Astrocyte (in vitro differentiated cells and primary cell): ENCODE measurements at places on chromosomes 3 and 15. TPM values are rescaled to one million over a fixed set of nuclear protein-coding genes. Genes with fewer than 3 reads are reported as not detected.

- no peak overlapping the region for H3K4me3 ChIP-seq
- H3K27me3 ChIP-seq: no peaks in the 10 kb centered on the region
- DNase-seq: no peak
Measured at GRCh38 chr15:97718509-97718908, 242.0 kb upstream of the ARRDC4 start.

GRCh38 chr3:12990306-12990705 lies 82.9 kb downstream of the IQSEC1 start:
- DNase-seq: no peak
- H3K4me1 ChIP-seq: peaks cover 18% of the 10 kb centered on the region
- H3K4me3 ChIP-seq: no peak overlapping the region

DNA sequence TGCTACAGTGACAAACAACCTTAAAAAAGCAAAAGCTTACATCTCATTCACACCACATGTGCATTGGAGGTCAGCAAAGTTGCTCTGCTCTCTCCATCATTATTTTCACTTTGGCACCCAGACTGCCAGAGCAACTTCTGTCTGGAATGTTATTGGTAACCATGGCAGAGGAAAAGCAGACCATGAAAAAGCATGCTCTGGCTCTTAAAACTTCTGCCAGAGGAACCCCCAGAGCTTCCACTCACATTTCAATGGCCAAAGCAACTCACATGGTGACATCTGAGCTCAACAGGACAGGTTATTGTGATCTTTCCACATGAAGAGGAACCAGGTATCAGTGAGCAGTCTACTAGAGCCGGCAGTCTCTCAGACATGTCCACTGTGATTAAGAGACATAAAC lies 21.9 kb upstream of the FRMD5 start:
- peaks cover 8% of the 10 kb centered on the region for H3K4me1 ChIP-seq
- no peaks in the 10 kb centered on the region for H3K27me3 ChIP-seq
- H3K27ac ChIP-seq: no peak overlapping the region
- DNase-seq: peak; percentile 25
- no peak overlapping the region for H3K4me3 ChIP-seq

- no peaks in the 10 kb centered on the region for H3K4me1 ChIP-seq
- no peak overlapping the region for H3K27ac ChIP-seq
- peaks cover 2% of the 10 kb centered on the region for H3K36me3 ChIP-seq
- H3K27me3 ChIP-seq: no peaks in the 10 kb centered on the region
Measured at GRCh38 chr3:49916686-49917085, 12.9 kb downstream of the MON1A start.

DNA sequence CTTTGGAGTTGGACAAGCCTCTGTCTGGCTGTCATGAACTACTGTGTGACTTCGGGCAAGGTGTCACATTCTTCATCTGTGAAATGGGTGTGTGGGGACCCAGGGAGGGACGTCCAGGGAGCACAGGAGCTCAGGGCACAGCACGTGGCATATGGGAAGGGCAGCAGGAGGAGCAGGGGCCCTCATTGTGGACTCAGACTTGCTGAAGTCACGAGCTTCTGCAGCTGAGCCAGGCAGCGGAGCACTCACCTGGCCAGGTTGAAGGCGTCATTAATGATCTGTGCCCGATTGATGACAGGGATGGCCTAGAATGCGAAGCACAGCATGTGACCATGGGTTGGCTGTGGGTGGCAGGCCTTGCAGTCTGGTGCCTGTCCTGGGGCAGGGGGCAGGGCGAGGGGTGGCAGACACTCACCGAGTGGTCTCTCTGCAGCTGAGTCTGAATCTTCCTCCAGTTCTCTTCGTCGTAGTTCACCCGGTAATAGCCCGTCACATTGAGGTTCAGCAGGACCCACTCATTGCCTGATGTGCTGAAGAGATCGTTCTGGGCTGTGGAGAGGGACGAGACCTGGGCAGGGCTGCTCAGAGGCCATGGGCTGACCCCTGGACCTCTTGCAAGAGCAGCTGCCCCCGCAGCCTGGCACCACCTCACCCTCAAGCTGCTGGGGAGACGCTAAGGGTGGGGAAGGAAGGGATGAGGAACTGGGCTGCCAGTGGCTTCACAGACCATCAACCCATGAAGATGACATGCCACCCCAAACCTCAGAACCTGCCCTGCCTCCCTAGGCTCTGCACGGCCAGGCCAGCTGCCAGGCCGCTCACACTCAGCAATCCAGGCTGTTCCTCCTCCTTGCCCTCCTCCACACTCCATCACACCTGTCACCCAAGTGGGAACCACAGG lies 15.4 kb downstream of the ANPEP start:
- H3K36me3 ChIP-seq: peaks cover 27% of the 10 kb centered on the region
- no peak overlapping the region for H3K4me3 ChIP-seq

DNA sequence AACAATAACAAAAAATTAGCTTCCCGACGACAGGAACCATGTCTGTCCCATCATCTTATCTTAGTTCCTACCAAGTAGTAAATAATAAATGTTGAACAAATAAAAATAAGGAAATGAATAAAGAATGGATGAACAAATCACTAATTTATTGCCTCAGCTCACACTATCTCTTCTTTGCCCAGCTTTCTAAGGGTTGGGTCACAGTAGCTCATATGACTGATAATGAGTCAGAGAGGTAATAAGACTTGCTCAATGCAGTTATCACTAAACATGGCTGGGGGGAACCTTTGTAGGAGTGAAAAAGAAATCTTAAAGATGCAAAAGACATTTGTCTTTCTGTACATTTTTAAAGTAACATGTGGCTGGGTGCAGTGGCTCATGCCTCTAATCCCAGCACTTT lies 182.2 kb downstream of the WDR76 start:
- peaks cover 11% of the 10 kb centered on the region for H3K4me1 ChIP-seq
- no peaks in the 10 kb centered on the region for H3K36me3 ChIP-seq
- DNase-seq: peak; percentile 72
- H3K27ac ChIP-seq: peak overlapping the region; percentile 3
- no peak overlapping the region for H3K4me3 ChIP-seq

Gene POLQ
- total RNA-seq: 0.82 and 1.3 TPM in 2 replicates

Gene GOLGA8S
- 0.14 and 0.26 TPM in 2 replicates for total RNA-seq
